Thyroid gland (tissue), 4 donors: ENCODE measurements at places on chromosomes 5 and 9. TPM values are rescaled to one million over a fixed set of nuclear protein-coding genes. Genes with fewer than 3 reads are reported as not detected.
A peak's percentile ranks its signal among the peaks of the same experiment; 100 is the strongest.

GRCh38 chr5:144422018-144422727 is 251.5 kb downstream of the KCTD16 start:
- H3K27me3 ChIP-seq, result no peaks in the 10 kb centered on the region
- H3K4me1 ChIP-seq, result peaks cover 6% of the 10 kb centered on the region
- H3K27ac ChIP-seq, result no peak overlapping the region
- no peak for DNase-seq
- H3K36me3 ChIP-seq, result no peaks in the 10 kb centered on the region

DNA sequence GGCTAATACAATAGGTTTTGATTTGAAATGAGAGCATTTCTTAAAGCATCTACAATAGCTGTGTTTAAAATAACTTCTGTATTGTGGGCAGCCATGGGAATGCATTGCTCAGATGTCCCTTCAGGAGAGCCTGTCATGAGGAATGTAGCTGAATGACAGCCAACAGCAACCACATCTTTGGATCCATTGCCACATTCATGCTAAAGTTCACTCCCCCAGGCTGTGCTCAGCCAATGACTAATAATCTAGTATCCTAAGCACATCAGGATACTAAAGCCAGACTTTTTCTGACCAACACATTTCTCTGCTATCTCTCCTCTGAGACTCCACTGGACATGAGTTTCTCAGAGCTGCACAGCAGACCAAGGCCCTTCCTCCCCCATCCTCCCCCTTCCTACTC is 45.5 kb downstream of the HTR1A start:
- H3K4me3 ChIP-seq, result no peak overlapping the region
- H3K4me1 ChIP-seq, result no peaks in the 10 kb centered on the region
- DNase-seq, result no peak
- no peak overlapping the region for H3K27ac ChIP-seq
- no peaks in the 10 kb centered on the region for H3K36me3 ChIP-seq

DNA sequence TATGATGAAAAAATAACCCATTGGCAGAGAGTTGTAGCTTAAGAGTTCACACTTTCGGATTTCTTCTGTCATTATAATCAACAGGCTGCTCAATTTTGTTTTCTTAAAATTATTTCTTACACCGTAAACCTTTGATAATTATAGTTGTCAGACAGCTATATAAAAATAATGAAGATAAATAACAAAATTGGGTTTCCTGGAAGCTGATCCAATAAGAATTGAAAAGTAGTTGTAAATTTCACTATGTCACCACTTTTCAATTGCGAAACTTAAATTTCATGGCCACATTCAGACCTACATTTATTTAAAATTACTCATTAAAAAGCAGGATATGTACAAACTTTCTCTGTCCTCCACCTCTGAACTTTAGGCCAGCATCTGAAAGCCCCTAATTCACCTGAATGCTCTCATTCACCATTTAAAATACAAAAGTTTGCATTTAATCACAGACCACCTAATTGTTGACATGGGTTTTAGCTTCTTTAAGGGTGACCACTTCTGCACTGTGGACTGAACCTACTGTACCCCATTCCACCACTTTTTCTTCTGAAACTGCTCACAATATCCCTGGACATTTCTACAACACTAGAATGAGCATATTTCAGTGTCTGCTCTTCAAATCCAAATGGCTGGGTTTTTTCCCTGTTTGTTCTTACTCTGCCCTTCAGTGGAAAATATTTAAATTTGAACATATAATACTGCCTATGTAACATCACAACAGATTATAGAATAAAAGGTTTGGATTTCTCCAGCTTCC is 680 bp downstream of the SELENOP start:
- H3K27me3 ChIP-seq, result no peaks in the 10 kb centered on the region
- peak overlapping the region; percentile 86 for H3K27ac ChIP-seq
- H3K4me3 ChIP-seq, result no peak overlapping the region
- H3K36me3 ChIP-seq, result peaks cover 4% of the 10 kb centered on the region
- DNase-seq, result no peak

Gene RAD23B
- total RNA-seq, result 68.6 TPM

GRCh38 chr5:71843111-71843510 is 124.0 kb downstream of the CARTPT start:
- H3K27me3 ChIP-seq, result no peaks in the 10 kb centered on the region
- H3K4me1 ChIP-seq, result no peaks in the 10 kb centered on the region
- H3K36me3 ChIP-seq, result no peaks in the 10 kb centered on the region
- no peak overlapping the region for H3K4me3 ChIP-seq
- no peak for DNase-seq
- no peak overlapping the region for H3K27ac ChIP-seq

GRCh38 chr9:76595645-76596044 is 136.7 kb downstream of the GCNT1 start:
- H3K4me1 ChIP-seq, result no peaks in the 10 kb centered on the region
- no peak overlapping the region for H3K27ac ChIP-seq
- H3K27me3 ChIP-seq, result no peaks in the 10 kb centered on the region
- DNase-seq, result no peak
- no peaks in the 10 kb centered on the region for H3K36me3 ChIP-seq
- H3K4me3 ChIP-seq, result no peak overlapping the region

Gene TIGD6
- total RNA-seq, result 6.4 TPM
